ENCODE measurements at places on chromosomes 6 and 20.

DNA sequence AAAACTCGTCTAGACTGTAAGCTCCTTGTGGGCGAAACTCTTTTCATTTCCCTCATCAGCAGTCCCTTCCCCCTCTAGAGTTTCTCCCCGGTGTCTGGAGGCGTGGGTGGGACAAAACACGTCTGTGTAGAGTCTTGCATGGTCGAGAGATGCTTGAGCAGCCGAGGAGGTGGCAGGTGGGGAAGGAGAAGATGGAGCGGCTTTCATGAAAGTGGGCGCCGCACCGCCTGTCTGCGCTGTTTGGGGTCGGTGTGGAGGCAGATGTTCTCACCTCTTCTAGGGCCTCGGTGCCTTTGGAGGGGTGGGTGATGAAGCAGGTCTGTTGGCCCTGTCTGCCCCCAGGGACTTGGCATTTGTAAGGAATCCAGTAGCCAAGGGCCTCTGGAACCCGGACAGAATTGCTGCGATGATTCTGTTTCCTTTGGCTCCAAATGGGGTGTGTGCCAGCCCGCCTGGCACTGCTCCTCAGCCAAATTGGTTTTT lies 1.2 kb downstream of the BRPF3 start:
- DNase-seq, result peak; percentile 34

DNA sequence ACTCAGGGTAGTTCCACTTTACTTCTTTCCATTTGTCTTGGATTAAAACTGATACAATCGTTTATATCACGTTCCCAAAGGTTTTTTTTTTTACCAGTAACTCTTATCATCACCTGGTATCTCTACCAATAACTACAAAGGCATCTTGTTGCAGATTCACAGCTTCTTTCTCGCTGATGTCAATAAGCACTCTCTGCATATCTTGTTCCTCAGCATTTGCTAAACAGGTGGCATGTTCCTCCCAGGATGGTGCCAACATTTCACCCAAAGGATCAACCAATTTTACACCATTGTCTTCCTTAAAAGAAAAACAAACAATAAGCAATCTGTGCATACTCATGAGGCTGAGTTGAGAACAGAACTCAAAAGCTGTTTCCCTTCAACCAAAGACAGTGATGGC lies 4.6 kb downstream of the PGM3 start:
- no peak for DNase-seq

DNA sequence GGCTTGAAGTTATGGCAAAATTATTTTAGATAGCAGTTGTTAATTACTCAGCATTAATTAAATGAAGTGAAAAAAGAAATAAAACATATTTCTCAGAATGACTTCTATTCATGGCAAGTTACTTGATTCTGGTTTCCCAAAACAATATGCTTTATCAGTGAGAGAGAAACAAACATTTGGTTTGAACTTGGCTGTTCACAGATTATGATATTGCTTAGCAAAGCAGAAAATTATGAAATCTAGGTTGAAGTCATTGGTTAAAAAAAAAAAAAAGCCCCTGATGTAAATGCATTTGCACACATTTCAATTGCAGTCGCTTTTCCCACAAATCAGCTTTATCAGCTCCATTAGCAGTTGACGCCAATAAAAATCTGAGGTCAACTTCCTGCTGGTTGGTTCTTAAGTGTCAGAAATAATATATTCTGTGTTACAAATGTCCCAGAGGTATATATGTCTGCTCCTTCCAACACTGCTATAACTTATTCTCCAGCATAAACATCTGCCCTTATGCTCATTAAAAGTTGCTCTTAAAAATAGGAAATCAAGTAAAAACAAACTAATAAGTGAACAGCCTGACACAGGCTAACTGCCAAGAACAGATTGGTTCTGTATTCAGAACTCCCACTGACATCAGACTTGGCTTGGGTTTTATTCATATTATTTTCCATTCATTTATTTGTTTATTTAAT lies 275.4 kb downstream of the PHF3 start:
- no peak for DNase-seq

GRCh38 chr6:14250573-14250972 lies 133.0 kb downstream of the CD83 start:
- DNase-seq, result no peak

DNA sequence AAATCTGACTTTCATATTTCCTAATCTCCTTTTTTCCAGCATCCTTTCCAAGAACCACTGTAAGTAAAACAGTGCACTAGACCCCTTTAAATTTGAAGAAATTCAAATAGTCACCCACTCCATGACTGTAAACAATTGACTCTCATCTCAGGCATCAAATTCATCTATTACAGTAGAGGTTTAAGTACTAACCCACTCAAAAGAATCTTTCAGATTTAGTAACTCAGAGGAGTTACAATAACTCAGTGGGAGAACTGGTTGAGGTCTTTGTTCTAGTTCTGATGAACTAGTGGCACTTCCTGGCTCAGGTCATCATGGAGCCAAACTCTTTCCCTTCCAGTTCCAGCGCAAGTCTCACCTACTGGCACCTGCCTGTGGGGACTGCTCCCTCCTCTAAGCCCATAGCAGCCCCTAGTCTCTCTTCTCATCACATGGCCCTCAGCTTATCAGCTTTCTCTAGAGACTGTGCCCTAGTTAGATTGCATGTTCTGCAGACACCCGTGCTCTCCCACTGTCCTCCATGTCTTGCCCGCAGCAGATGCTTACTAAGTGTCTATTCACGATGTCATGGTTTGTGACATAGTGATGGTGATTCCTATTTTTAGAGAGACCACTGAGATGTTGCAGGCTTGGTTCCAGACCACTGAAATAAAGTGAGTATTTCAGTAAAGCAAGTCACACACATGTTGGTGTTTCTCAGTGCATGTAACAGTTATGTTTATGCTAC lies 196.2 kb downstream of the TBC1D7 start:
- DNase-seq, result no peak

DNA sequence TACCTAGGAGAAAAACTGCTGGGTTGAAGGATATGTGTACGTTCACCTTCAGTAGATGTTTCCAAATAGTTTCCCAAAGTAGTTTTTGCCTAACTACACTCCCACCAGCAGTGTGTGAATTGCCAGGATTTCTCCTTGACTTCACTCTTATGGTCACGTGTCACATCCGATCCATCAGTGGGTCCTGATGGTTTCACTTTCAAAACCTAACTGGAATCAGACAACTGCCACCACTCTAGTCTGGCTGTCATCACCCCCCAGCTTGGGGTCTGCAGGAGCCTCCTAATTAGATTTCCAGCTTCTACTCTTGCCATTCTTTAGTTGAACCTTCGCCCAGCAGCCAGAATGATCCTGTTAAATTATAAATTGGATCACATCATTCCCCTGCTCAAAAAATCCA lies 8.5 kb upstream of the SLC12A5 start:
- DNase-seq, result no peak

GRCh38 chr6:112781241-112781640 lies 434.1 kb downstream of the RFPL4B start:
- peak; percentile 11 for DNase-seq

- DNase-seq, result no peak
These were observed 459.5 kb downstream of the DHX35 start for GRCh38 chr20:39421571-39422105.

All from head of caudate nucleus (tissue), 42 donors.